ENCODE measurements at places on chromosomes 12 and 14. TPM values are rescaled to one million over a fixed set of nuclear protein-coding genes. Genes with fewer than 3 reads are reported as not detected.

KRT85 gene
- not detected for total RNA-seq

KRT75 gene
- total RNA-seq = not detected

PCED1B gene
- total RNA-seq = 2.2 TPM

CATSPERB gene
- 2.0 TPM for total RNA-seq

RPL10L gene
- not detected for total RNA-seq

ZC2HC1C gene
- 0.78 TPM for total RNA-seq

GRCh38 chr12:10247436-10248058 lies 34.9 kb downstream of the GABARAPL1 start:
- no peak for DNase-seq

DNA sequence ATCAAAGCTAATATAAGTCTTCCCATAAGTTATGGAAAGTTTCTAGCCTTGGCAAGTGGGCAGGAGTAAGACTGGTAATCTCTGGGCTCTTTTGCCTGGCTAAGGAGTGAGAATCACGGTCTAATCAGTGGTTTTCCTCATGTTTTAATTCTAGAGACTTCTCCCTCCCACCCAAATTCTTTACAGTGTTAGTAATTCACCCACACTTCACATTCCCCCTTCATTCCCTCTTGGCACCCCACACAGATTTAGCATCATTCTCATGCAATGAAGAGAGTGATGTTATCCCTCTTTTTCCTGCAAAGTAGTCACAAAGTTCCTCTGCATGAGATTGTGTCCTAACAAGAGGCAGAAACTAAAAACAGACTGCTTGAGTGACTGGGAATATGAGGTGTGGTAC lies 28.6 kb upstream of the CACNA2D4 start:
- DNase-seq = no peak

- peak; percentile 38 for DNase-seq
Observed at GRCh38 chr12:3727877-3728632, 24.9 kb downstream of the CRACR2A start.

DNA sequence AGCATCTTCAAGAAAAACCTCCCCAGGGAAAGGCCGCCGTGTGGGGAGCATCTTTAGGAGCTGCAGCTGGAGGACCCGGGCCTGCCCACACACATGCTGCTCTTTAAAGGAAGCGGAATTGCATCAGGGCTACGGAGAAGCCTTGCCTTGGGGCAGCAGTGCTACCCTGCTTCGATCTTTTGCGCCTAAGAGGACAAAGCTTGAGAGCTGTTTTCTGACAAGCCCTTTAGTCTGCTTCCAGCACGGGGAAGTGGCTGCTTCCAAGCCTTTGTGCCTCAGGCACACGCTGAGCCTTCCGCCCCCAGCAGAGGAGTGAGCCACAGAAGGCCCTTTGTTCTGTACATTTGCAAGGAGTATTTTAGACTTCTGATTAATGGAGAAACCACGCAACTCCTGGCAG lies 31.5 kb downstream of the COA8 start:
- peak; percentile 26 for DNase-seq

DNA sequence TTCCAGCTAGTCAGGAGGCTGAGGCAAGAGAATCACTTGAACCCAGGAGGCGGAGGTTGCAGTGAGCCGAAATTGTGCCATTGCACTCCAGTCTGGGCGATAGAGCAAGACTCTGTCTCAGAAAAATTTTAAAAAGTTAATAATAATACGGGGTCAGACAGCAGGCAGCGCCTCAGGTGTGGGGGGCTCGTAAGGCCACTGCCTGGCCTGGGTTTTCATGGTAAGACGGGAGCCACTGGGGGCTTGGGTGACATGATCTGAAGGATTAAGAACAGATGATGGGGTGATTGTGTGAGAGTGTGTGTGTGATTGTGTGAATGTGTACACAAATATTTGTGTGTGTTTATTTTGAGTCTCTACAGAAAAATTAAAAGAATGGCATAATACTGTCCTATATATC lies 23.6 kb downstream of the BCL7A start:
- DNase-seq = no peak

DNA sequence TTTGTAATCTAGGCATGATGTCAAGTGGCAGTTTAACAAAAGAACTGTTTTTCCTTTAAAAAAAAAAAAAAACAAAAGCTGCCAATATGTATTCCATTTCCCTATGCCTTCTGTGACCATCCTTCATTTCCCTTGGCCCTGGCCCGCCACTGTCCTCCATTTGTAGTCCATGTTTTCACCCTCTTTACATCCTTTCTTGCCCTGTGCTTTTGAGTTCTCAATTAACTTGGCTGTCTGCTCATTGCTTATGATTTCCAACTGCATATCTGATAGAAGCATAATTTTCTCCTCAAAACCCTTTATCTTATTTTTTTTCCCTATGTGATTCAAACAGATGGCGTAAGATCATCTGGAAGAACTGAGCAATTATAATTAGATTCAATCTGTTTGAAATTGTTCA lies 297.5 kb downstream of the NAV3 start:
- DNase-seq = no peak

GRCh38 chr14:63993992-63994391 lies 141.2 kb downstream of the SYNE2 start:
- no peak for DNase-seq

GRCh38 chr14:52351233-52352060 lies 37.3 kb downstream of the PTGER2 start:
- DNase-seq = no peak

GRCh38 chr14:77212943-77213678 lies 31.5 kb downstream of the TMEM63C start:
- DNase-seq = no peak

GRCh38 chr14:100473249-100473648 lies 114.0 kb downstream of the BEGAIN start:
- no peak for DNase-seq

GRCh38 chr14:92584816-92585215 lies 71.2 kb downstream of the RIN3 start:
- DNase-seq = no peak
